Stimulated activated CD8-positive, alpha-beta memory T cell treated with anti-CD3 and anti-CD28 coated beads, Interleukin-12 subunit alpha, Interleukin-12 subunit beta, amount 100 ng/mL, for 1 hour (primary cell): ENCODE measurements at places on chromosomes 12 and 14.

DNA sequence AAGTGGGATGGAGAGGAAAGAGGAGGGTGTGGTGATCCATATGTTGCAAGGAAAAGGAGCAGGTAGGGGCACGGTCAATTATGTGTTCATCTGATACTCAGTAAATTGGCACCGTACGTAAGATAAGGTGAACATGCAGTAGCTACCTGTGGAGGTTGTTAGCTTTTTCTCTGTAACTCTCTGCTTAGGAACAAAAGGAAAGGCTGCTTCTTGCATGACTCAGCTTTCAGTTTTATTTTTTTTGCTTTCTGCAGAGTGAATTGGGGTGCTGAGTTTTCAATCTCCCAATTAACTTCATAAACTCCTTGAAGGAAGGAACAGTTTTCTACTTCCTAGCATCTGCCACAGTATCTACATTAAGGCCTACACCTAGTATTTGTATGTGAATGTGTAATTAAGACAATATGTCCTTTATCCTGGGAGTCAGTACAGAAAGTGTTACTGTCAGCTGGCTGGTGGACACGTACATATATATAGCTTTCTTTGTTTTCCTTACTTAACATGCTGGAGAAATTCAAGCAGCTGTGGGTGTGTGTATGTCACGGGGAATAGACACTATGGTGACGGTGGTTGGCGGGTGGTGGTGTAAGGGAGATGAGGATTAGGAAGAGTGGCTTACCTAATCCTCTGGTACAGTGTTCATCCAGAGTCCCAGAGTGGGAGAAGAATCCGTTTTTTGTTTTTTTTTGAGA, 40.1 kb upstream of the WNK1 start:
- DNase-seq, result no peak

- DNase-seq, result no peak
Observed at GRCh38 chr12:79983492-79983891, 48.6 kb upstream of the PPP1R12A start.

GRCh38 chr12:100857971-100858370, 63.4 kb downstream of the ANO4 start:
- DNase-seq, result no peak

- no peak for DNase-seq
Observed at GRCh38 chr12:89210277-89210676, 142.0 kb downstream of the DUSP6 start.

DNA sequence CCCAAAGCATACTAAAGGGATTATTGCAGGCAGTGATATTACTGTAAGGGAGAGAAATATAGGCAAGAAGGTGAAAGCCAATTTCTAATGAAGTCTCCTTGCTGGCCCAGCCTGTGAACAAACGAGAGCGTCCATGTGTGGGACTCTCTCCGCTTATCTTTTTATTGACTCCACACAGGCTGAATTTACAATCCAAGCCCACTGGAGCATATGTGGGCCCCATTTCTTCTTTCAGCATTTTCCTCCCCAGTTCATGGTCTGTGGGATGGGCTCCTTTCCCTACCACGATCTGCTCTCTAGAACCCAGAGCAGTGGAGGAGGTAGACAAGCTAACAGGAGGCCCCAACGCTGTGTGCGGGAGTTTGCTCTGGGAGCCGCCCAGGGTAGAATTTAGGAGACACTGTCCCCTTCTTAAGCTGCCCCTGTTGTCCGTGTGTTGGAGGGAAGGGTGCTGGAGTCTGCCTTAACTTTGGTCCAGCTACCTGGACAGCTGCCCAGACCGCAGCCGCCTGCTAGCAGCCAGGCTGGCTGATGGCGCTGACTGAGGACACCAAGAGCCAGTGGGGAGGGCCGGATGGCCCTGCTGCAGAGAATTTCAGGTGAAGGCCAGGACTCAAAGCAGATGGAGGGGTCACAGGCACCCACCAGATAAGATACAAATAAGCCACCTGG, 3.2 kb upstream of the HOXC11 start:
- no peak for DNase-seq

- no peak for DNase-seq
Observed at GRCh38 chr12:33967760-33968159, 54.5 kb upstream of the ALG10 start.

GRCh38 chr12:93200291-93200917, 177.3 kb upstream of the NUDT4 start:
- no peak for DNase-seq

DNA sequence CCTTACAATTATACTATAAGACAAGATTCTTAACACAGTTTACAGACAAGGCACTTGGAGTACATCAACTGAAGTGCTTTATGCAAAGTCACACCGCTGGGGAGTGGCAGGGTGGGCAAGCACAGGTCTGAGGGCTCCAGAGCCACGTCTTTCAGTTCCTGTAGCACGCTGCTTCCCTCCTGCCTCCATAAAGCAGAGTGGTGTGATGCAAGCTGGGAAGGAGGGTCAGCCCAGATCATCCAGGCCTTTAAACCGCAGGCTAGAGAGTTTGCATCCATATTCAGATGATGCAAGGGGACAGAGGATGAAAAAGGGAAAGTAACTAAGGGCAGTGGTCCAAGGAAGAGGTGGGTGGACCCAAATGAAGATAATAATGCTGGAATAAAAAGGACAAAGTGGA, 132.6 kb downstream of the ITPR2 start:
- no peak for DNase-seq

GRCh38 chr12:12538535-12538934, 24.1 kb downstream of the DUSP16 start:
- DNase-seq, result no peak

GRCh38 chr12:27446436-27446835, at the start of gene SMCO2:
SMCO2 (plus strand) TSS chr12:27446736; CDS start chr12:27470632, 23,896 bp downstream.
- no peak for DNase-seq

DNA sequence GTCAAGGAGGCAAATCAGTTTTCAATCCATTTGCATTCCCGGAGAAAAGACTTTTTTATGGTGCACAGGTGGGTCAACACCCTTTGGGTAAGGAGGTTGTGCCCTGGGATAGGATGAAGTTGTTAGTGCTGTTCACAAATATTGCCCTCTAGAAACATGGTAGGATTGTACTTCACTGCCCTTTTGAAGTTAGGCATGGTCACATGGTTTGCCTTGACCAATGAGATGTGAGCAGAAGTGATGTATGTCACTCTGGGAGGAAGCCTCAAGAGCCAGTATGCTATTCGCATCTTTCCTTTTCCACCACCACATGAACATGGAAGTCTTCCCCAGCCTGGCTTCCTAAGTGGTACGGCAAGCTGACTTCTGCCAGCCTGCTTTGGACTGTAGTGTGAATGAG, 182.7 kb downstream of the TMX1 start:
- no peak for DNase-seq

- no peak for DNase-seq
Observed at GRCh38 chr12:115468087-115468510, 784.1 kb upstream of the TBX3 start.

DNA sequence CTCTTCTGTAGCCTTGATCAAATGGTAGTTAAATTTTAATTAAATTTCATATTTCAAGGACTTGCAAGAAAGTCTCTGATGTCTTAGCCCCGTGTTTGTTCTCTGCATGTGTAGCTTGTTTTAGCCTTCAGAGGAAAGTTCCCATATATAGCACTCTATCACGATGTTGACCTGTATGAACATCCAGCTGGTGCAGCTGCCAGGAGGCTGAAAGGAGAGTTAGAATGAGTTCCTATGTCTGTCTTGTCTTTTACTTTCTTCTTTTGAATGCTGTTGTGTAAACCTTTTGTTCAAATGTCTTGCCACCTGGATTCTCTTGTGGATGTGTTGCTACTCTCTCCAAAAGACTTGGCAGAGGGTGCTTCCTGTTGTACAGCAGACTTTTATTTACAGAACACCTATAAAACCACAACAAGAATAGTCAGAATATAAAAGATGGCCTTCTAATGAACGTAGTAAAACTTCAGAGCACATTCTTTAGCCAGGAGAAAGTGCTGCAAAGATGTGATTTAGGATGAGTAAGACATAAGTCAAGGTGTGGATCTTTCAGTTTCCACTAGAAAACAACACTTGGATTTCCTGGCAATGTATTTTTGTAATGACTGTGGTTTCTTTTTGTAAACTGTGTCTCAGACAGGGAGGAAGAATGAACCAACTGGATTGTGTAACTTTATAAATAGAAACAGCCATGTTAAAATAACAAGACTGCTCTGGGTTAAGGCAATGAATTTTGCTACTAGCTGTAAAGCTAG, 17.2 kb downstream of the NAV3 start:
- no peak for DNase-seq

DNA sequence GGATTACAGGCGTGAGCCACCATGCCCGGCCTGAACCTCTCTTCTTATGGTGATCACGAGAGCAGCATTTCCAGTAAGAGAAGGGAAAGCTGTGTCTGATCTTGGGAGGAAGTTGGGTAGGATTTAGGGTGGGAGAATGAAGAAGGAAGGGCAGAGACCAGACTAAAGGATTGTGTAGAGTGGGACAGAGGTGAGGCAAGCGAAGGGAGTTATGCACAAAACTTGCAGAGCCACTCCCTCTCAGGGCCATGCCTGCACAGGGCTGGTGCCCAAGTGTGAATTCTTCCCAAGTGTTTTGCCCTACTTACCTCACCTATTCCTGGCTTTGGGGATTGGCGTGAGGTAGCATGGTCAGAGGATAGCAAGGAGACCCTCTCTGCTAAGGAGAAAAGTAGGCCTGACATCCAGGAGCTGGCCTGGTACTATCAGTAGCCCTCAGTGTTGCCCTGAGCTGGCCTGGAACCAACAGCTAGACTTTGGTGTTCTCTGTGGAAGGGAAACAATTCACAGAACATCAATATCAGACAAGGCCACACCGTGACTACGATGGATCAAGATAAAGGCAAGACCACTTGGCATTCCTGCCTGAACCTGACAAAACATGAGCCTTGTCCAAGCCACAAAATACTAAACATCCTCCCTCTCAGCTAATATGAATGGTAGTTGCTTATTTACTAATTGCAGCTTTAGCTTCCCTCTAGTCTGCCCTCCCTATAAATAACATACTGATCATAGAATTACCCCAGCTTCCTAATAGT, 201.0 kb upstream of the AMIGO2 start:
- no peak for DNase-seq

DNA sequence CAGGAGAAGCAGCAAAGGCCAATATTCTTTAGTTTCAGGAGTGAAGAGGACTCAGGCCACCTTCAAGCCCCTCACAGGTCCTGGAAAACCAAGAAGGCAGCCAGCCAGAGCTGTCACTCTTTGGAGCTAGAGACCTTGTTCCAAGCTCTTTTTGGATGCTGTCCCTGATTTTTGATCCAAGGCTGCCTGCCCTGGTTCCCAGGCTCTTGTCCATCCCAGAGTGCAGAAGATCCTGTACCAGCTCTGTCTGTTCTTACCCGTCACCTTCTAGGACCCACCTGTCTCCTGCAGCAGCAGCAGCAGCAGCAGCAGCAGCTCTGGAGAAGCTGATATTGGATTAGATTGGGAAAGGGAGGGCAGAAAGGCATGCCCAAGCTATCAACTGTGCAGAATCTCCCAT, 157.1 kb upstream of the NEDD1 start:
- DNase-seq, result no peak

GRCh38 chr12:83031196-83031595, 344.5 kb downstream of the TMTC2 start:
- no peak for DNase-seq

DNA sequence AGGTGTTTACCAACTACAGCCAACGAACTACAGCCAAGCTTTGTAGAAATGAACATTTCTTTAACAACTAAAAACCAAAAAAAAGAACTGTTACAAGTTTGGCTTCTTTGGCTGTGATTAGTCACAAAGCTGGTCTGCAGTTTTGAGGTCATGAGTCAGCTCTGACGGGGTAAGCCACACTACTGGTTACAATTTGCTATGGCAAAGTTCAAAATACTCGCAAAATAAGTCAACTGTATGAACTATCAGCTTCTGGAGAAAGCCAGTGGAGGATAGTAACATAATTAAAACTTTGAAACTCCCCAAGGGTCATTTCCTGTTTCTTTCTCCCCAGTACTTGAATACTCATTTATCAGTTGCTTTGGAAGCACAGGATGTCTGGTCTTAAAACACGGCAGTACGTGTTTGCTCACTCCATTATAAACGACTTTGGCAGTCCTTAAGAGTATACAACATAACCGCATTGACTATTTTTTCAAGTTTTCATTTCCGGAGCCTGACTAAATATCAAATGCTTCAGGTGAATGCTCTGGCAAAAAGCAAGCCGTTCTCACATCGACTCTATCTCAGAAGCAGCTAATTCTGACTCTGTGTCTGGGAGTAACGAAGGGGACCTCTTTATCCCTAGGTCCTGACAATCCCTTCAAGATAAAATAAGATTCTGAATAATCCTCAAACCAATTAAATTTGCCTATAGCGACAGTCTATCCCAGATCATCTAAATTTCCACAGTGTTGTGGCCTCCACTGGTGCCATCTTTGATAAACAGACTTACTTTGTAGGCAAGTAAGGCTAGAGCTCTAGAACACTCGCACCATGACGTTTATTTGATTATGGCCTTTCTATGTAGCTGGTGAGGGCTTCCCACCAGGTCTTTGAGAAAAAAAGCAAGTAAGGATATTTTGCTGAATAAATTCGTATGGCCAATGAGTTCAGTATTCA, 10.6 kb downstream of the PHLDA1 start:
- DNase-seq, result peak; percentile 51

DNA sequence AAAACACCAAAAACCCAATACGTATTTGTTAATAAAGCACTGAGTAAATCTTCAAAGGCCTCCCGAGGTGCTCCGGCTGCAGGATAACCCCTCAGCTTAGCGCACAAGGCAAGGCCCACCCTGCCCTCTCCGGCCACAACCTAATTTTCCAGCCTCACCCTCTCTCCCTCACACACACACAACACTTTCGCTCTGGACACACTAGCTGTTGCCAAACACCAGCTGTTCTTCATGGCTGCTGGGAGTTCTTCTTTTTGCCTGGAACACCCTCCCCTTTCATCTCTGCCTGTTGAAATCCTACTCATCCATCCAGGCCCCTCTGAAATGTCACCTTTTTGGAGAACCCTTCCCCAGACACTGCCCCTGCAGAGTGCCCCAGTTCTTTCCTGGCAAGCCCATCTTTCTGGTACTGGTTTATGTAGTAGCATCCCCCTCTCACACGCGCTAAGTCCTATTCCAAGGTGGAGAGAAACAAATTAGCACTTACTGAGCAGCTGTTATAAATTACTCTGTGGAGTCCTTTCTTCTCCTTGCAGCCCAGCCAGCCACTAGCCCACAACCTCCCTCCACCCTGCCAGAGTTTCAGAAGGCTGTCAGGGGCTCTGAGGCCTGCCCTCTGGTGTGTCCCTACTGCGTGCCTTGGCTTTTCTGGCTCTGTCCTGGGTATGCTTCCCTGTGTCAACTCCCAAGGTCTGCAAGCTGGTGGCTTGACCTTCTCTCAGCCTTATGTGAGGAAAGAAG, 805 bp upstream of the CRACR2A start:
- no peak for DNase-seq

GRCh38 chr14:103758059-103758776, 42.6 kb downstream of the ZFYVE21 start:
- DNase-seq, result no peak
